ENCODE measurements at places on chromosomes 6 and 20.

- DNase-seq, result no peak
Observed at GRCh38 chr20:14838663-14839628, 501.5 kb upstream of the FLRT3 start.

DNA sequence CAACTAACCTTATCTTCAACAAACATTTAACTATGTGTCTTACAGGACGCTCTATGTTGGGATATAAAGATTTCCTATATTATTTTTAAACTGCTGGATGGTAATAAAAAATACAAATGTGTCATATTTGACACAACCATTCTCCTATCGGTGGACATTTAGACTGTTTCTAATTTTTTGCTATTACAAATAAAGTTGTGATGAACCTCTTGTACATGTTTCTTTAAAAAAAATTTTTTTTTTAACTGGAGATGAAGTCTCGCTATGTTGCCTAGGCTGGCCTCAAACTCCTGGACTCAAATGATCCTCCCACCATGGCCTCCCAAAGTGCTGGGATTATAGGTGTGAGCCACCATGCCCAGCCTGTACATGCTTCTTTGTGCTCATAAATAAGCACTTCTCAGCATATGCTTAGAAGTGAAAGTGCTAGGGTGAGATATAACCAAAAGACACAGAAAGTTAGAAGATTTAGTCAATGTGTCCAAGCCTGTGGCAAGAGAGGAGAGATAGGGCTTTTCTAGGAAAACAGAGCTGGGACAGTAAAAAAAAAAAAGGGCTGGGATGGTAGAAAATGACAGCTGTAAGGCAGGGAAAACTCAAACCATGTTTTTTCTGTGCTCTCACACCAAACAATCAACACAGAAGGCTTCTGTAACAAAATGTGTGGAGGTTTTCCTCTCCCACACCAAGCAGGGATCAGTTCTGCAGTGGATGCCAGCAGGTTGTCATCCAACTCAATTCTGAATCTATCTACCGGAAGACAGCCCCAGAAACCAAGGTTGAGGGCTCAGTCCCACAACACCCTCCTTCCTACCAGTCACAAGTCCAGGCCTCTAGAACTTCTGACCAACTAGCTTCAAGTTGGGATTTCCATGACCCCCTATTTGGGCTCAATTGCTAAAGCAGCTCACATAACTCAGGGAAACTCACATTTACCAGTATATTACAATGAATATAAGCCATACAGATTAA, 70.0 kb upstream of the SMIM29 start:
- no peak for DNase-seq

GRCh38 chr6:45648262-45648620, 270.5 kb upstream of the SUPT3H start:
- DNase-seq, result no peak

DNA sequence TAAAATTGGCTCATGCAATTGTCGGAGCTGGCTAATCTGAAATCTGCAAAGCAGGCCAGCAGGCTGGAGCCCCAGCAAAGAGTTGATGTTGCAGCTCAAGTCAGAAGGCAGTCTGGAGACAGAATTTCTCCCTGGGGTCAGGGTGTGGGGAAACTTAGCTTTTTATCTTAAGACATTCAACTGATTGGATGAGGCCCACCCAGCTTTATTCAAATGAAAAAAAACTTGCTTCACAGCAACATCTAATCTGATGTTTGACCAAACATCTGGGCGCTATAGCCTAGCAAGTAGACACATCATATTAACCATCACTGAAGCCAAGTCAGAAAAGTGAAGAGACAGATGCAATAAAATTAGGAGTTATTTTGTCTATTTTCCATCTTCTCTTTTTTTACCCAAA, 108.8 kb upstream of the CCDC28A start:
- no peak for DNase-seq

- no peak for DNase-seq
Observed at GRCh38 chr6:7073821-7074525, 33.8 kb upstream of the RREB1 start.

GRCh38 chr20:8545212-8545611, 413.1 kb downstream of the PLCB1 start:
- DNase-seq, result no peak

GRCh38 chr6:21079468-21080048, 514.0 kb upstream of the SOX4 start:
- DNase-seq, result no peak

- no peak for DNase-seq
Observed at GRCh38 chr6:113094779-113095178, 747.6 kb downstream of the RFPL4B start.

- no peak for DNase-seq
Observed at GRCh38 chr6:139655783-139656705, 281.6 kb upstream of the CITED2 start.

GRCh38 chr6:88166493-88167351, 575 bp upstream of the CNR1 start:
- DNase-seq, result no peak

DNA sequence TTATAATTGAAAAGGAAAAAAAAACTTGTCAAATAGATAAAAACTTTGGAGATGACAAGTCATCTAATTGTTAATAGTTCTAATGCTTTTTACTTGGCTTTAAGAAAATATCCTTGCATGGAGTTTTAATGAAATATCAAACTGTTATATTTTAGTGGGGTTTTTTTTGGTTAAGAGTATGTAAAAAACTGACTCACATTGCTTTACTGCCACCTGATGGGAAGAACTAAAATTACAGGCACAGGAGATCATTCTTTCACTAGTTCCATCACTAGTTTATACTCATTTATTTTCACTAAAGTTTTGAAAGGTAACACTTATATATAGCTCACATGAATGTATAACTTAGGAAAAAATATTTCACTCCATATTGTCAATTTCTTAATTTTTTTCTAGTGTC, 309.1 kb downstream of the LMBRD1 start:
- DNase-seq, result no peak

DNA sequence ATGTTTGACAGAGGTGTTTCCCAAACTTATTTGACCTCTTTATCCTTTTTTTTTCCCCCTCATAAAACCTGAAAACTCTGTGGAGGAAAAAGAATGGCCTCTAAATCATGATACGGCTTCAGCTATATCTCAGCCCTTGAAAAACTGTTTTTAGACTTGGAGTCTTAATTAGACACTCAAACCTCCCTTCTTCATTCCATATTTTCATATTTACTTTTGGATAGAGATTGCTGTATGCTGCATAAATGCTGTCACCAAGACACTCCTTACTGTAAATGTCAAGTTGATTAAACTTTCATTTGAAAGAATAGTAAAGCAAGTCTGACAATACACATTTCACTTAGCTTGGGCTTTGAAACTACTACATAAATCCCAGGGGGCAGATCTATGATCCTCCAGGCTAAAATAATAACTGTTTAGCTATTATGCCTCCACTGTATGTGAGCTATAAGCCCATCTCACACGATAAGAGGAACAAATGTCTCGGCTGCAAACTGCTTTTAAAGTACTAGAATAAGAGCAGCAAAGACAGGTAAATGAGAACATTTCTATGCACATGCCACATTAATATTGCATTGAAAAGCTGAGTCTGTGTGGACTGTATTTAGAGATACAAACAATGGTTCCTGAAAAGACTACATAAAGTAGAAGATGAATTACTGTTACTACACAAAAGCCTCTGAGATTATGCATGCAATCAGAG, 141.3 kb upstream of the HMGN3 start:
- no peak for DNase-seq

Measured in mesenteric fat pad (tissue), 1 donor.